NCI-H446 treated with DMSO at 0.1 percent for 48 hours (cell line): ENCODE measurements at places on chromosomes 7 and 10.
A peak's percentile ranks its signal among the peaks of the same experiment; 100 is the strongest.

DNA sequence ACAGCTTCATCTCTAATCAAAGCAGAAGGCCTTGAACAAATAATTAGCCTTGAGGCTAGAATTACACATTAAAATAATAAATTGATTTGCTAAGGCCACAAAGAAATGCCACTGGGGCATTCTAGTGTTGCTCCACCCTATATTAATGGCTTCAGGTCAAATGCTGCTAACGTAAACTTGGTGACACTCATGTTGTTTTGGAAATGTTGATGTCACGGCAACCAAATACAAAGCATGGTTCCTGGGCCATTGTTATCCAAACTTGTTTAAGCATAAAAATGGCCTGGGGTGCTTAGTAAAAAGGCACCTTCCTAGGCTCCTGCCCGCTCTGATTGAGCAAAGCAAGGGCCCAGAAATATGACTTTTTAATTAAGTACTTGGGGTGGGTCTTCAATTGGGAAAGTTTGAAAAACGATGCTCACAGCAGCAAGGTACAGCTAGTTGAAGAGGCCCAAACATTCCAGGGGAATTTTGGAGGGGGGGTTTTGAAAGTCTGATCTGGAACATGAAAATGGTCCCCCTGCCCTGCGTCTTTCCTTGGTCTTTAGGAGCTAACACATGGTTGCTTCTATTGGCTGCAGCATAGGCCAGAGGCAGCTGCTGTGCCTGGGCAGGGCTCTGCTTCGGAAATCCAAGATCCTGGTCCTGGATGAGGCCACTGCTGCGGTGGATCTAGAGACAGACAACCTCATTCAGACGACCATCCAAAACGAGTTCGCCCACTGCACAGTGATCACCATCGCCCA is 67.8 kb downstream of the ABCC2 start:
- no peak for DNase-seq

- no peak for DNase-seq
Measured at GRCh38 chr10:78658645-78659597, 409.8 kb upstream of the ZMIZ1 start.

DNA sequence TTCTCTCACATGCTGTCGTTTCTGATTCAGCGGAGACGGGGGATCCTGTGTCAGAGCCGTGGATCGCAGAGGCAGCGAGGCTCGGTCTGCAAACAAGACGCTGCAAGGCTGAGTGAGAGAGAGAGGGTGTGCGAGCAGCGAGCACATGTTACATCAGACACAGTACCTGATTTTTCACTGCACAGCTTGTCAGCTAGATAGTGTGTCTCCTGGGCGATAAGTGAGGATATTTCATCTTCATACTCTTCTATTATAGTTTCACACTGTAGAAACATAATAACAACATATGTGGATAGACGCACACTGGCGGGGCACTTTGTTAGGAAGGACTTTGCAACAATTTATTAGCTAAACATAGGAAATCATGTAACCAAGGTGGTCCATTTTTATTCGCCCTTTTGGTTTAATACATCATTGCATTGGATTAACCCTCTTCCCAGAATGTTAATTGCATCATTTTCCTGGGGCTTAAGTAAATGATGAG is 39.5 kb downstream of the CNPY1 start:
- DNase-seq: no peak

GRCh38 chr7:93902777-93903423 is 3.5 kb upstream of the GNGT1 start:
- DNase-seq: no peak

DNA sequence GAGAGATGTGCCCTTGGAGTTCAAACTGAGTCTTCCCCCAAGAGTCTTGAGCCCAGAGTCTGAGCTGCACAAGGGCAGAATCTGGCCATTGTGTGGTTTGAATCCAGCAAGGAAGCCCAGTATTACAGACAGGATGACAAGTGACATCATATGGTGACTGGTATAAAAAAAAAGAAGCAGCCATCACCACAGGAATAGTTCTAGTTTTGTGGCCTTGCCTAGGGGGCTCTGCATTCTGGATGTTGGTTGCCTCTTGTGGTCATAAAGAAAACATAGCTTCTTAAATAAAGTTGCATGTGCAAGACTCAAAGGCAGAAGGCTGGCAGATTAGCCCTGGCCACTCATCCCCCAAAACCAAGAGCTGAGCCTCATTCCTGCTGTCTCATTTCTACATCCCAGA is 16.8 kb upstream of the LRRC72 start:
- DNase-seq: no peak

GRCh38 chr10:35449944-35450343 is 113.6 kb downstream of the CCNY start:
- no peak for DNase-seq

- DNase-seq: no peak
Measured at GRCh38 chr7:55023841-55024505, 5.2 kb downstream of the EGFR start.

DNA sequence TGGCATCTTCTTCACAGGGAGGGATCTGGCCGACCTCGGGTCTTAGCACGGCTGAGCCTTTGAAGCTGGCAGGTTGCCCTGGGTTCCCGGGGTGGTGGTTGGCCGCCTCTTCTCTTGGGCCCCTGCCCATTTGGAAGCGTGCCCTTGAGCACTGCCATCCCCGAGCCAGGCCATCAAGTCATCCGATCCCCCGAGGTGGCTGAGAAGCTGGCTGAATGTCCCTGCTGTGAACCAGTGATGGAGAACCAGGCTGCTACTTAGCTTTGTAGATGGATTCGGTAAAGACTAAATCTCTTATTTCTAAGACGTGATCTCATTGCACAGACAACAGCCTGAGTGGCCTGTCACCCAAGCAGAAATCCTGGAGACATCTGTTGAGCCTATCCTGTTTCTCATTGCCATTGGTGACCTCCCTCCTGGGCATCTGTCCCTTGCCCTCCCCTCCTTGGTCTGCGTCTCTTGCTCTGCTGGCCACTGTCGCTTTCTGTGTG is 74.3 kb downstream of the GRK5 start:
- DNase-seq: peak; percentile 84

DNA sequence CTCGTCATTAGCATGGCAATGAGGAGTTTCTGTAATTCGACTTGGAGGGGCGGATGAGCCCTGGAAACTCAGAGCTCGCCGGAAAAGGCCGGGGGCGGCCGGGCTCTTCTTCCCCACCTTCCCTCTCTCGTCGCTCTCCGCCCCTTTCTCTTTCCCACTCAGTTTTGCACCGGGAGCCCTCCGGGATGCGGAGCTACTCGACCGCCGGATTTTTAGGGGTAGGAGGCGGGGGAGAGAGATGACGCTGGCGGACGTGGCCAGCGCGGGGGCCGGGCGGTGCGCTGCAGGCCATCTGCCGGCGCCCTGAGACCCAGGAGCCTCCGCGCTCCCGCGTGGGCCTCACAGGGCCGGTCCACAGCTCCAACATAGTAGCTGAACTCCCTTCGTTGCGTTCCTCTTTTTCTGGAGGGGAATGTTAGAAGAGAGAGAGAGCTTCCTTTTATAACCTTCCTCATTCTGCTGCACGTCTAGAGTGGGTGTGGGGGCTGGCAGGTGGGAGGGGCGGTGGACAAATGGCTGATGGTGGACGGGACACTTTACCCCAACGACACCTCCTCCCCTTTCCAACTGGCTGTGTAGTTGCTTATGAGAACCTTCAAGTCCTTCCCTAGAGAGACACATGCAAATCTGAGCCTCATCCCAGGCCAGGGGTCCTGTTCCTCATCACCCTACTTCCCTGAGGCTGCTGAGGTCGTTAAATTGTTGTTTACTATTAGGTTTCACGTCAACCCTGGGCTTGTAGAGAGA is 1.1 kb upstream of the HOXA1 start:
- DNase-seq: no peak

- DNase-seq: no peak
Measured at GRCh38 chr7:111982804-111983203, 223.4 kb downstream of the DOCK4 start.

- DNase-seq: no peak
Measured at GRCh38 chr7:151348970-151349369, 7.4 kb downstream of the NUB1 start.

DNA sequence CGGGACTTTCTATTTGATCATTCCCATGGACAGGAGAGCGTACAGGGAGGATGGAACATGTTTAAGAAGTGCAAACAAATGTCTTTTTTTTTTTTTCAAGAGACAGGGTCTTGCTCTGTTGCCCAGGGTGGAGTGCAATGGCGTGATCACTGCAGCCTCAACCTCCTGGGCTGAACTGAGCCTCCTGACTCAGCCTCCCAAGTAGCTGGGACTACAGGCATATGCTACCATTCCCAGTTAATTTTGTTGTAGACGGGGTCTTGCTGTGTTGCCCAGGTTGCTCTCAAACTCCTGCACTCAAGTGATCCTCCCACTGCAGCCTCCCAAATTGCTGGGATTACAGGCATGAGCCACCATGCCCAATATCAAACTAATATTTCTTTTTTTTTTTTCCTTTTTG is 40.5 kb downstream of the SPDYE5 start:
- DNase-seq: no peak

GRCh38 chr10:121580276-121581116 is 17.7 kb downstream of the FGFR2 start:
- DNase-seq: no peak

GRCh38 chr7:127872122-127872521 is 159.1 kb downstream of the LRRC4 start:
- DNase-seq: no peak

- DNase-seq: no peak
Measured at GRCh38 chr10:13302821-13303555, 3.1 kb upstream of the PHYH start.

DNA sequence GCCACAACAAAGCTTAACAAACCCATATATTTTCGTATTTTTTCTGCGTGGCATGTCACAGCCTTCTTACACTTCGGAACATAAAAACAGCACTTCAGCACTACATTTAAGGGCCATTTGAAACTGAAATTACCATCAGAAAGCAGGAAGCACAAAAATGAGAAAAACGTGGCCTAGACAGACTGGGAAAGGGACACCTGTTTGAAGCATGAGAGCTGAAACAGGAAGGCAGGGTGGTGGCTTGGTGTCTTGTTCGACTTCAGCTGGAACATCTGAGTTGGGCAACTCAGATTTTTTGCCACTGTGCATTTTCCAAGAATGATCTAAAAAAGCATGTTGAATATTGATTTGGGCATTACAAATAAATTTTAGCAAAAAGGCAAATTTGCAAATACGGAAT is 243.2 kb downstream of the ELMO1 start:
- no peak for DNase-seq

GRCh38 chr10:25692761-25693160 is 241.3 kb upstream of the MYO3A start:
- no peak for DNase-seq

GRCh38 chr10:57017356-57018037 is 656.4 kb upstream of the ZWINT start:
- no peak for DNase-seq

DNA sequence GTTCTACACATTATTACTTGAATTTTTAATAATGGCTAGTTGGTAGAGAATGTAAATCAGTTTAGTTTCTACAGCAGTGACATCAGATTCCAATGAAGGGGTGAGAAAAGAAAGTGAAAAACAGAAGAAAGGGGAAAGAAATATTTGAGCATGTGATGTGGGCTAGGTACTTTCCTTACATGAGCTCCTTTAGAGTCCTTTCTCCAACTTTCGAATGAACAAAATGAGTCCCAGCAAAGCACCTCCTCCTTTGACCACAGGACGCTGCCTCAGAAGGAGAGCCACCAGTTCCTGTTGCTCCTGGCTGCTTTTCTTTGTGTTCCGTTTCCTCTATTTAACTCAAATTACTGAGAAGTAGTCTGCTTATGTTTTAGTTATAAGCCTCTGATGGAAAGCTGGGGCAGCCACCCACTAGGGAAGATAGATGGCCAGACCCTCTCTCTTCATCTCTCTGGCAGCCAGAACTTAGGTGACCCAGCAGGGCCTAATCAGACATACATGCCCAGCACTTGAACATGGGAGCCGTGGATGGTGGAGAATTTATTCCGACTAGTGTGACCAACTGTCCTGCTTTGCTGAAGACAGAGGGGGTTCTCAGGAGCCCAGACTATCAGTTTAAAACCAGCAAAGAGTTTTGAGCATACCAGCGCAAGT is 82.4 kb upstream of the NME8 start:
- DNase-seq: no peak

DNA sequence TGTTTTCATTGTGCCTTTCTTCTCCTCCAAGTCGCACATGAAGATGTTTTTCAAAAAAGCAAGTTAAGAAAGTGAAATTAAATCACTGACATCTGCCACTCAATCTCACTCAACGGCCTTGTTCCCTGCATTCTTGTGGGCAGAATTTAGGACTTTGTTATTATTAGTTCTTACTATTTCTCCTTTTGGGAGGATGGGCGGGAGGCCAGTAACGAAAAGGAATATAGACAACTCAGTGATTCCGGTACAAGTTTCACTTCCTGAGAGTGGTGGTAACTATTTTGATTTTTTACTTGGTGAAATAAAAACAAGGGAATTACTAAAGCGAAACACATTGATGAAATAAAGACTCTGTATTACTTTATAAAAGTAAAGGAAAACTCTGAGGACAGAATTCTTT is 231.9 kb upstream of the HABP2 start:
- DNase-seq: no peak

DNA sequence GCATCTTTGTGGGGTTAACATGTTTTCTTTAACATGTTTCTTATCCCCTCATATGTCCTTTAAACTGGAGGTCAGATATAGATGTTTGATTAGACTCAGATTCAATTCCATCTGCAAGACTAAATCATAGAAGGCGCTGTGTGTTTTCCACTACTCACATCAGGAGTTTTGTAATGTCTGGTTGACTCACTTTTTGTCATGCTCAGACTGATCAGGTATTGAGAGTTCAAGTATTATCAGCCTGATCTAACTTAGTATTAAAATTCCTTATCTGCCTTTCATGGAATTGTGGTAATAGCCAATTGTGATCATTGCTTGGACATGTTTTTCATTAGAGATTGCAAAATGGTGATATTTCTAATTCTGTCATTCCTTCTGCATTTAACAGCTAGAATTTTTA is 30.2 kb downstream of the ENTPD7 start:
- DNase-seq: no peak

DNA sequence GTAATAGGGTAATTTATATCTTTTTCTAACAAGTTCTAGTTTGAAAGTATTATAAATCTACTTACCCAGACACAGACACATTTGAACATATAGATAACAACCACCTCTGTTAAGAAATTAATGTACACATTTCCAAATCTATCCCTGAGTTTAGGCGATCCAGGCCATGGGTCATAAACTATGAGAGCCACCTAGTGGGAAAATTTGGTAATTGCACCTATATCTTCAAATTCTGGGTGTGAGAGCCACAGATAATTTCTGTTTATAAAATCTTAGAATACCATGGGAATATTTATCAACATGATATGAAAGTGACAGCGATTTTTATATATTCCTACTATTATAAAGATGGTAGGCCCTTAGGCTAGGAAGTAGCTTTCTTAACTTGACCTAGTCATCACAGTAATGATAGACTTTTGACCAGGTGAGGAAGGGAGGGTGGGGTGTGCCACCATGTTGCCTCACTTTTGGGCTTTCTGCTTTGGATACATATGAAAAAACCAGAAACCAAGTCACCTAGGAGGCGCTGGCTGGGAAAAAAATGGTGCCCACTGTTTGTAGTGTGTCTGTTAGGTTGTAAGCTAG is 8.0 kb upstream of the EPHA1 start:
- DNase-seq: no peak

DNA sequence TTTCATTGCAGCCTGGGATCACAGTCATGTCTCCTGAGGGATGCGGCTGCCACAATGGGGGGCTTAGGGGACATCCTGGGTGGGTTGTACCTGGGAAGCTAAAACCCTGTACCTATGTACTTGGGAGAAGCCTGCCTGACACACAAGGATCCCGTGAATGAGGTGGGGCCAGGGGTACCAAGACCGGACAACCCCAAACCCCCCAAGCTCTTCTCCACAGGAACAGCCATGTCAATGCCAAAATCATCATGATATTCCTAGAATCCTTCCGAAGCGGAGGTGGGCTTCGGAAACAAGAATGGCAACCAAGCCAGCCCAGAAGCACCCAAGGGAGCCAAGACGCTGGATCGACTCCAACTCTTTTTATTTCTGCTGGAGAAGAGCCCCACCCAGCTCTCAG is 260.3 kb upstream of the TCERG1L start:
- no peak for DNase-seq
